ENCODE measurements at places on chromosomes 3 and 15.

DNA sequence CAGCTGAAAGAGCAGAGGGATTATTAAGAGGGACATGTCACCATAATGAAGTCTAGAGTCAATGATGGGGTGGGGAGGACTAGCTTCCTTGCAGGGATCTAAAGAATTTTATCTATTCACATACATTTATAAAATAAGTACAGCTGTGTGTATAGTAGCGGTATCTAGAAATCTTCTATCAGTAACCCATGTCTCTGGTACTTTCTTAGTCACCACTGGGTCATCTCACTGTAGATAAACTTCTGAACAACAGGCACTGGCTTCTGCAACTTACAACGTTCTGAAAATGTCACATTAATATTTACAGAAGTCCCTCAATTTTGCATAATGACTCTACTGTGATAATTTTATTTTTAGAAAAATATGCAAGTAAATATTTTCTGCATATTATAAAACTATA lies 401.7 kb downstream of the TBC1D5 start:
- DNase-seq = no peak

- no peak for DNase-seq
Observed at GRCh38 chr3:42182555-42182954, 83.4 kb downstream of the CCK start.

DNA sequence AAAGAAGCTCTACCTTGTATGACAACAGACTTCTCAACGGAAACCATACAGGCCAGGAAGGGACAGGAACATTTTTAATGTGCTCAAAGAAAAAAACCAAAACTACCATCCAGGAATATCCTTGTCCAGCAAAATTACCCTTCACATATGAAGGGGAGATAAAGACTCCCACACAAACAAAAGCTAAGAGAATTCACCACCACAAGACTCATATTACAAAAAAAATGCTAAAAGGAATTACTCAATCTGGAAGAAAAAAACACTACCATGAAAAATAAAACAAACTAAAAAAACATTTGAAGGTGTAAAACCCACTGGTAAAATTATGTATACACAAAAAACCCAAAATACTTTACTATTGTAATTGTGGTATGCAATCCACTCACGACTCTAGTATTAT lies 57.2 kb downstream of the DLG1 start:
- no peak for DNase-seq

DNA sequence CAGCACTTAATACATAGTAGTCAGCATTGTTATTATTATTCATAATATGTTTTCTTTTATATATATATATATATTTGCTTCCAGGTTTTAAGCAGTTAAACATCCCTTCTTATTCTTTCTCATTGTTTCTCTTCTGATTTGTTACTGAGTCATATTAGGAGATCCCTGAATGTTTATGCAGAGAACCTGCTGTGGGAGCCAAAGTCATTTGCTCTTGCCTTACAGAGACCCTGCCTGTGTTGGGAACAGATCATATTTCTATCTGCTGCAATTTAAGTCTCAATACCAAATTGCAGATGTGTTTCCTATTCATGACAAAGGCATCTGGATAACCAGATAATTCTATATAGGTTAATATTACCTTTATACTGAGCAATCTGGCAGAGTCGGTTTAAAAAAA lies 323.0 kb upstream of the UMPS start:
- DNase-seq = no peak

- DNase-seq = no peak
Observed at GRCh38 chr3:167151636-167152035, 228.5 kb downstream of the ZBBX start.

DNA sequence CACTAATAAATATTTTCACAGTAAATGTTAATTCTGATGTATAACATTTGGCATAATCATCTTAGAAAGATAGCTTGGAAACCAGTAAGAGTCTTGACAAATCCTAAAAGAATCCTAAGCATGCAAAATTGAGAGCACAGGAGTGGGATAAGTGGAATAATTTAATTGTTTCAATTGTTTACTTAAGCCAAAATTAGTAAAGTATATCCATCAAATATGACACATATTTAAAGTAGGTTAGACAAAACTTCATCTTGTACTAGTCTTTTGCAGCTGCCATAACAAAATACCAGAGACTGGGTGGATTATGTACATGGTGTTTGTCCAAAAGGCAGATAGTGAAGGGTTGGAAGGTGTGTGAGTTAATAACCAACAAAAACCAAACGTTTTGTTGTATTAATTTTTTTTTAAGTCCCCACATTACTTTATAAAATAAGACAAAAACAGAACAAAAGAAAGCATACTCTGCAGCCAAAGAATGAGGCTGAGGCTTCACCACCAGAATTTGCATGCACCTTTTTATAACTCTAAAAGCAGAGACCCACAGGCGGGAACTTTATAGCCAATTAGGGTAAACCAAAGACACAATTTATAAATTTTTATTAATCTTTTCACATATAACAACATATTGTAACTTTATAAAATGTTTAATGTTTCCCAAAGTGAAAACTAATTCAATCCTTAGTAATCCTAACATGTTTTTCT lies 41.9 kb upstream of the CD200R1L start:
- DNase-seq = no peak

DNA sequence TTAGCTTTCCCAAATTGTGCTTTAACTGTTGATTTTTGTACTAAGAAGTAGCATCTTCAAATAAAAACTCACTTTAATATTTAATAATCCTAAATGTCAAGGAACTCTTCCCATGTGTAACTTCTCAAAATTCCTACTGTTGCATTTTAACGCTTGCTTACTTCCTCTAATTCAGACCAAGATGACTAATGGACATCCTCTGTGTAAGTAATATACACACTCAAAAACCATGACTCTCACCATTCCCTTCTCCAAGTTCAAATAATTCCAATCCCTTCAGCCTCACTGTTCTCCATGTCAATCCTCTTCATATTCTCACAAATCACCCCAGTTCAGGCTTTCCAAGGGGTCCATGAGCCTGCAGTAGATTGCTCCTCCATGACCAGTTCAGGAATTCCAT lies 13.0 kb downstream of the MRPL46 start:
- DNase-seq = no peak

- no peak for DNase-seq
Observed at GRCh38 chr3:117103675-117104074, 394.1 kb downstream of the TUSC7 start.

Measured in RCC 7860 (cell line).